Pancreas (tissue), 10 donors: ENCODE measurements at places on chromosomes 6 and 20. TPM values are rescaled to one million over a fixed set of nuclear protein-coding genes. Genes with fewer than 3 reads are reported as not detected.

ENPP4 gene
- 9.9 TPM for total RNA-seq

CCDC167 gene
- total RNA-seq, result 5.0 TPM

INSM1 gene
- 5.4 TPM for total RNA-seq

DNA sequence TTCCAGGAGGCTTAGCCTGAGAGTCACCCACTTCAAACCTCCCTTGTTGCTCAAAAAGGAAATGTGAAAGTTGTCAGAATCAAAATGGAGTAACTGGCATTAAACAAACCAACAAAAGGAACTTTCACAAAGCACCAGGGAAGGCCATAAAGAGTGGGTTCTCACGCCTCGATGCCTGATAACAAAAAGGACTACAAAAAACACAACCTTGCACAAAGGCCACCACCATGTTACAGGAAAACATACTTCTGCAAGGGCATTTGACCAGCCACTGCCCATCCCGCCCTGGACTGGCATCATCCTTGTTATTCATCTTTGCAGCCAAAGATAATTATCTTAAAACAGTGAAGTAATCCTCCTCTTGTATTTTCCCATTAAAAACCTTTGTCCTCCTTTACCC is 34.8 kb downstream of the RNASET2 start:
- no peak for DNase-seq
- no peak overlapping the region for H3K4me3 ChIP-seq
- H3K27ac ChIP-seq, result no peak overlapping the region
- H3K36me3 ChIP-seq, result no peaks in the 10 kb centered on the region
- H3K4me1 ChIP-seq, result no peaks in the 10 kb centered on the region

DNA sequence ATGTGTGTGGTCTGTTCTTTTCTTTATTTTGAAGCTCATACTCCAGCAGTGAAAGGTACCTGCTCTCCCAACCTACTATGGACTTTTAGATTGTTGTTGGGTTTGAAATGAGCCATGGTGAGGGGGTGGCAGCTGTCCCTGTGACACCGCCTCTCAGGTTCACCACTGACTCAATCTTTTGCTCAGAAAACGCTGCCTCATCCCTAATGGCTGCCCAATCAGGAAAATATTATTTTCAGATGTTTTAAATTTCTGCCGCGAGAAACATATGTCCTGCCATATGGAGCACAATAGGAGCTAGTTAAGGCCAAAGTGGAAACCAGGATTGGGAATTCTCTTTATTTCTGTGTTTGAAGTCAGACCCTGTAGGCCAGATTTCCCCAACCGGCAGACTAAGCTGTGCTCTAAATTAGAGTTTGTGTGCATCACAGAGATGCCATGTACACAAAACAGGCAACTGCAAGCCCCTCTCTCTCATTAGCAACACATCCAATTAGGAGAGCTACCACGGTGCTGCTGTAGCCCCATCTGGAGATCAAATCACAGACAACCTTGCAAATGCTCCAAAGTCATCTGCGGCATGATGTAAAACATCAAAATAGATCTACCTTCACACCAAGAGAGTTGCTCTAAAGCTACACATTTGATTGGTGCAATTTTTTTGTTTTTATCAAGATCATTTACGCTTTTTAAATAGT is 144.1 kb upstream of the BACH2 start:
- no peak overlapping the region for H3K4me3 ChIP-seq
- no peaks in the 10 kb centered on the region for H3K4me1 ChIP-seq
- no peak for DNase-seq
- no peaks in the 10 kb centered on the region for H3K27me3 ChIP-seq
- no peak overlapping the region for H3K27ac ChIP-seq

- no peak for DNase-seq
- no peaks in the 10 kb centered on the region for H3K27me3 ChIP-seq
- no peak overlapping the region for H3K27ac ChIP-seq
- H3K4me1 ChIP-seq, result no peaks in the 10 kb centered on the region
- H3K36me3 ChIP-seq, result no peaks in the 10 kb centered on the region
These were observed 159.1 kb downstream of the PKHD1 start for GRCh38 chr6:51928320-51928719.

GRCh38 chr6:112163295-112164257 is 76.2 kb downstream of the FAM229B start:
- no peaks in the 10 kb centered on the region for H3K27me3 ChIP-seq
- no peak overlapping the region for H3K27ac ChIP-seq
- H3K36me3 ChIP-seq, result no peaks in the 10 kb centered on the region

DNA sequence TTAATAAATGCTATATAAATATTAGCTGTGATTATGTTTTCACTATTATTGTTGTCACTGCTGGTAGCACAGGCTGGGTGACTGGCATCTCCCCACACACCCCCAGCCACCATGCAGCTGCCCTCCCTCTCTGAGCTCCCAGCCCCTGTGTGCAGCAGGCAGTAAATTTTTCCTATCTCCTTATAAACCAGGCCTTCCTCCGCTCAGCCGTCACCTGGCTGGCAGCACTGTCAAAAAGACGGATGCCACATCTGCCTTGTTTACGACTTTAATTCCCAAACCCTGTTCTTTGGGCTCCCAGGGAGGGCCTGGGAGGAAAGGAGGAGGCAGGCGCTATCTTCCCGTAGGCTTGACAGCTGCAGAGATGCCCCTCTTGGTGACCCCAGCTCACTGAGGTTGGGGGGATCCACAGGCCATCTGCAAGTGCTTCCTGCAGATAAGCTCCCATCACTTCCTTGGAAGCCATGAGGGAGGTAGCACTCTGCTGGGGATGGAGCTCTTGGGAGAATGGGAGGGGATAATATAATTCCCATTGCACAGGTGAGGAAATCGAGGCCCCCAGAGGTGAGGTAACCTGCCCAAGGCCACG is 94.5 kb downstream of the GRM4 start:
- H3K27ac ChIP-seq, result no peak overlapping the region
- H3K27me3 ChIP-seq, result no peaks in the 10 kb centered on the region
- H3K36me3 ChIP-seq, result no peaks in the 10 kb centered on the region
- DNase-seq, result no peak
- no peak overlapping the region for H3K4me3 ChIP-seq
